ENCODE measurements at places on chromosomes 2 and 18. TPM values are rescaled to one million over a fixed set of nuclear protein-coding genes. Genes with fewer than 3 reads are reported as not detected.

DNA sequence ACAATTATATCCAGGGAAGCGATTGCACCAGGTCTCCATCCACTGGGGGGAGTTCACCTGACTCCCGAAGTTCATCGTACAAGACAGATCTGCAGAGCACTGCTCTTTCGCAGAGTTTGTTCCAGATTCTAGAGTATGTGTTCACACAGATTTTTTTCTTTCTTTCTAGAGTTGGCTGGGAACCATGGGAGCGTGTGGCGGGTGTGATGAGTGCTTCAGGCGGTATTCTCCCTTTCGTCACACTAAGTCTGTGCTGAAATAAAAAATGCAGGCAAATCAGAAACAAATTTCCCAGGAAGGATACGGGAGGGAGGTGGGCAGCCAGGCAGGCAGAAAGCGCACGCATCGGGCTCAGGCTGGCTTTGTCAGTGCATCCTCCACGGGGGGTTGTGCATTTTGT lies 129.8 kb upstream of the SOX11 start:
- no peak for DNase-seq

- no peak for DNase-seq
Observed at GRCh38 chr18:60021556-60021955, 121.8 kb downstream of the PMAIP1 start.

- DNase-seq = no peak
Observed at GRCh38 chr18:4369705-4370104, 85.4 kb downstream of the DLGAP1 start.

Gene C1QL2
- total RNA-seq = not detected

GRCh38 chr2:174492963-174493431 lies 6.2 kb upstream of the GPR155 start:
- peak; percentile 87 for DNase-seq

Gene MAP2
- total RNA-seq = not detected

- no peak for DNase-seq
Observed at GRCh38 chr2:17164550-17164949, 353.7 kb downstream of the RAD51AP2 start.

GRCh38 chr2:171652416-171652785 lies 34.9 kb upstream of the DYNC1I2 start:
- DNase-seq = no peak

Gene MARCHF7
- 76.6 TPM for total RNA-seq

Gene ALLC
- not detected for total RNA-seq

Gene RAMP1
- total RNA-seq = not detected

GRCh38 chr2:112795774-112796173 lies 11.5 kb upstream of the IL1A start:
- no peak for DNase-seq

DNA sequence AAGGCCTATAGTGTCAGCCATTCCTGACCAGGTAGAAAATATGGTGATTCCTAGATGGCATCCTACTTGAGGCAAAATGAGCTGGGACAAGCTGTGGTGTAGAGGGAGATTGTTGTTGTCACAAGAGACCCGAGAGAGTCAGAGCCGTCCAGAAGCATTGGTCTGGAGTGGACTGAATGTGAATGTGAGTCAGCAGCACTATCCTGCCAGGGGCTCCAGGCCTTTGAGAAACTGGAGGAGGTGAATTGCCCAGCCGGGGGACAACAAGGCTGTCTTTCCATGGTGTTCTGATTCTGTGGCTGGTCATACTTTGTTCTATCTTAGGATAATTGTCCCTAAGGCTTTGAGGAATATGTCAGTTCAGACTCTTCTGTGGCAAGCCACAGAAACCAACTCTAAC lies 29.4 kb upstream of the EIF2AK3 start:
- DNase-seq = no peak

DNA sequence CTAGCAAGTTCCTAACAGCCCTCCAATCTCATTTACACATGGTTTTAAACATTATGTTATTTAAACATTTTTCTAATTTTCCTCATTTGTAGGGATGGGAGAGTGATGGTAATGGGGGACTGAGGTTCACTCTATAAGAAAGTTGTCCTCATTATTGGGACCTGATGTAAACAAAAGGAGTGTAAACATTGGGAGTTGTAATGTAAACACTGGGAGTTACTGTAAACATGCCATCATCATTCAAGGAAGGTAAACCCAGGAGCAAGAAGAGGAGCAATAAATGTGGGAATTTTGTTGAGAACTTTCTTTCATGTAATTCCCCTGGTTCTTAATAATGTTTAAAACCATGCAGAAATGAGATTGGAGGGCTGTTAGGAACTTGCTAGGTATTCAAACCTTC lies 17.8 kb downstream of the RFTN2 start:
- no peak for DNase-seq

DNA sequence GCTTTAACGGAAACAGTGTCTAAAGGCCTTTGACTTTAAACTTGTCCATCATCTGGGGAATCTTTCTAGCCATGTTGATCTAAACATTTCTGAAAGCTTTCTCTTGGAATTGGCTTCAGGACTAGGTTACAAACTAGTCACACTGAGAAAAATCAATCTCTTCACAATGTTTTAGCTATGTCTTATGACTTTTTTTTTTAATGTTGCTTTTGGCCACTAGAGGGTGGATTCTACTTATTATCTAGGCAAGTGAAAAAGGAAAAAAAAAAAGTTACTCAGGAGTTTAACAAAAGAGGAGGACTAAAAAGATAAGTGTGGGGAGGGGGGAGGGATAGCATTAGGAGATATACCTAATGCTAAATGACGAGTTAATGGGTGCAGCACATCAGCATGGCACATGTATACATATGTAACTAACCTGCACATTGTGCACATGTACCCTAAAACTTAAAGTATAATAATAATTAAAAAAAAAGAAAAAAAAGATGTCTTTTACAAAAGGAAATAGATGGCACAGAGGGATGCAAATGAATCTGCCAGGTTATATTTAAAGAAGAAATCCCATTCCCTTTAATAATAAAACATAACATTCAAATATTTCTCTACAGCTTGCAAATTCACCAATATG lies 160.4 kb upstream of the PID1 start:
- no peak for DNase-seq

DNA sequence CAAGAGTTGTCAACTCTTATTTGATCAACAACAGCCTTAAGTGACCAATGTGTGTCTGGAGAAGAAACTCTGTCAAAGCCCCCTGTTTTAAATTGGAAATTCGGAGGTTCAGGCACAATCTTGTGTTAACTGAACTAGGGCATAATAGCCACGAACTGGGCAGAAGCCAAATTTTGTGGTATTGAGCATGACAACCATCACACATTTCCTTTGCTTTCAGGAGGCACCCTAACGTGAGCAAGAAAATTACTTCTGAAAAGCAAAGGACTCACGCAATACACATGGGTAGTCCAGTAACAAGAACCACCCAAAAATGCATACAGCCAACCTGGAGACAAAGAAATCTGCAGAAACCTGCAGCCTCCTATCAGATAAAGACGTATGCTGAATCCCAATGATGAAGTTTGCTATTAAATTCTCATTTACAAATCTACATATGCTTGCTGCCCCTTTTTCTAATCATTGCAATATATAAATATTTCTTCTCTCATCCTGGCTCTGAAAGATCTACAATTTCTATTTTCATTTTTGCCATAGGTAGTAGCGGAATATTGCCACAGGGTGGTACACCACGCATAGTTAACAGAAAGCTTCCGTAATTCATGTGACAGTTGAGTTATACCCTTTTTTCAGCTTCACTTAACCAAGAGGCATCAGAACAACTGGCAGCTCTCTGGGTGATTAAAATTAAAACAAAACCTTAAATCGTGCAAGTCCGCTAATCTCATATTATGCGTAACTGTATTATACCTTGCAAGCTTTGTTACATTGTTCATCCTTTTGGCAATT lies 495.8 kb downstream of the NRXN1 start:
- DNase-seq = no peak

- no peak for DNase-seq
Observed at GRCh38 chr2:95061119-95061512, 35.6 kb downstream of the MAL start.

- DNase-seq = no peak
Observed at GRCh38 chr2:221314786-221315185, 257.3 kb downstream of the EPHA4 start.

Gene FAM124B
- not detected for total RNA-seq

DNA sequence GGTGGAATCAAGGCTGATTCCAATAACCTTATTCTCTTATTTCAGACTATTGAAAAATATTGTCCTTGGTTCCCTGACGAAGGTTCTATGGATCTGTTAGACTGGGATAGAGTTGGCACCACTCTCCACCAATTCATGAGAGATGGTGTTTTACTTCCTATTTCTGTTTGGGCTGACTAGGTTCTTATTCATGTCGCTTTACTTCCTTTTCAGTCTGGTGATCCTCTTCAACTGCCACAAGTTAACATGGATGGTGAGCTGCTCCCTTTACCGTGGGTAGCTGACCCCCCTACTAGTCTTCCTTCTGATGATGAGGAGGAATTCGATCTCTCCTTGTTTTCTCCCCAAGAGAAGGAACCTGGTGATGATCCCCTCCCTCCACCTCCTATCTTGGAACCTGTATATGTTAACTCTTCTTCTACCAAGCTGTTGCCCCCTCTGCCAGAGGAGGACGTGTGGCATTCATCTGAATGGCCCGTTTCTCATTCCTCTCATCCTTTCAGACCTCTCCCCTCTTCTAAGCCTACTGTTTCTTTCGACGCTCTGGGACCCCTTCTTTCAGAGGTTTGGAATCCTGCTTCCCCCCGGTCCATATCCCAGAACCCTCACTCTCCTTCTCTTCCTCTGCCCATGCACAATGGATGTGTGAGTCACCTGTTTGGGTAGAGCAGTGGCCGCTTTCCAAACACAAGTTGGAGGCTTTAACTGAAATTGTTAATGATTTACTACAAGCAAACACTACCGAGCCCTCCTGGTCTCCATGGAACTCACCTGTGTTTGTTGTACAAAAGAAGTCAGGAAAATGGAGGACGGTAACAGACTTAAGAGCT lies 13.5 kb upstream of the CNOT11 start:
- DNase-seq = no peak

DNA sequence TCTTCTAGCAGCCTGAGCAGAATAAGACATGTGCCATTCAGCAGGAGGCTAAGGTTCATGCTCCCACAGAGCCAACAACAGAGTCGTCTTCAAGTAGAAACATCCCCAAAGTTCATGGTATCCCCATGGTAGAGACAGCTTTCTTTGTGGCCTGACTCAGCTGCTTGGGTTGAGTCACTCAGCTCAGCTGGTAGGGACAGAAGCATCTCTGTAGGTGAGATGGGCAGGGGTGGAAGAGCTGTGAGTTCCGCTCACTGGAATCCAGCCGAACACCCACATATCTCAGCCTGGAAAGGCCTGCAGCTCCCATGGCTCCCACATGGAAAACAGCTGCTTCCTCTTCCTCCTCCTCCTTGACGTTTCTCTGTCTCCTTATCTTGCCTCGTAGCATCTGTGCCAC lies 792.7 kb downstream of the RNF144A start:
- no peak for DNase-seq

Gene IL1A
- not detected for total RNA-seq

Gene RGPD3
- total RNA-seq = 0.43 TPM

GRCh38 chr18:62500174-62500573 lies 22.7 kb upstream of the ZCCHC2 start:
- DNase-seq = no peak

- DNase-seq = no peak
Observed at GRCh38 chr2:239407112-239407511, 6.3 kb upstream of the HDAC4 start.

DNA sequence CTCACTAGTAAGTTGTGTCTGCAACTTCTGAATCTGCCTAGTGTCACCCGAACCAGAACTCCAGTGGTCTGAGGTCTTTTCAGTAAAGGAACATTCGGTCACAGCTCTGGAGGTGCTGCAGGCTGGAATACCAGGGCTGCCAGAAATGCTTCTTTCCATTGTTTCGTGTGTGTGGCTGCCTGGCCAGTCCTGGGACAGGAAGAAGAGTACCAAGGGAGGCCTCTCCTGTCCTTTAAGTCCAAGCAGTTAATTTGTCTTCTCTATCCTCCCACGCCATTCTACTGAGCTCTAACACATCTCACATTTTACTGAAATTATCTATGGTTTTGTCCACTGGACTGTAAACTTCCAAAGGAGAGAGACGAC lies 196.0 kb downstream of the LNPK start:
- no peak for DNase-seq

DNA sequence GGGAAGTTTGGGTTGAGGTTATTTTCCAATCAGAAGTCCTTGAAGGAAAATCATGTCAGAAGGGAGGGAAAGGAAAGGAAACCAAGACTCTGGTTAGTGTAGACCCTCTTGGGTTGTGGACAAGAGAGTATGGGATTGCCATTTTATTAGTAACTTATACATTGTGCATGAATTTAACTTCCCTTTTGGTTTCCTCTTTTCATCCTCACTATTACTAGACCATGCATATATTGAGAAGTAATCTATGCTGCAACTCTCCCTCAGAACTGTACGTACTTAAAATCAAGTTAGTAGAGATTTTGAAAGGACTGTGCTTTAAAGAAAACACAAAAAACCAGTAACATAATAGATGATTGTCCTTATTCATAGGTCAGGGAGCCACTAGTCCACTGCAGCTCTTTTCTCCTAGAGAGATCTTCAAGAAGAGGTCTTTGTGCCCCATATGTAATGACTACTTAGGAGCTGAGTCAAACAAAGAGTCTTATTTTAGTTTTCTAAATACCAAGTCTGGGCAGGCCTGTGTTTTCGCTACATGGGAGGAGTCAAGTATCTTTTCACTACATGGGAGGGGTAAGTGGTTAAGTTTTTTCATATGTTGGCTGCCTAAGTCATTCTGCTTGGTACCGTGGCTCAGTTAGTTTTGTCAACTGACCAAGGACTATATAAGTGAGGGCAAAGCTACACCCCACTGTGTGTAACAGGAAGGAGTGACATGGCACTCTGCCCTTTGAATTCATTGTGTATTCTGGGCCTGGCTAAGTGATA lies 25.2 kb upstream of the FAM117B start:
- DNase-seq = no peak

DNA sequence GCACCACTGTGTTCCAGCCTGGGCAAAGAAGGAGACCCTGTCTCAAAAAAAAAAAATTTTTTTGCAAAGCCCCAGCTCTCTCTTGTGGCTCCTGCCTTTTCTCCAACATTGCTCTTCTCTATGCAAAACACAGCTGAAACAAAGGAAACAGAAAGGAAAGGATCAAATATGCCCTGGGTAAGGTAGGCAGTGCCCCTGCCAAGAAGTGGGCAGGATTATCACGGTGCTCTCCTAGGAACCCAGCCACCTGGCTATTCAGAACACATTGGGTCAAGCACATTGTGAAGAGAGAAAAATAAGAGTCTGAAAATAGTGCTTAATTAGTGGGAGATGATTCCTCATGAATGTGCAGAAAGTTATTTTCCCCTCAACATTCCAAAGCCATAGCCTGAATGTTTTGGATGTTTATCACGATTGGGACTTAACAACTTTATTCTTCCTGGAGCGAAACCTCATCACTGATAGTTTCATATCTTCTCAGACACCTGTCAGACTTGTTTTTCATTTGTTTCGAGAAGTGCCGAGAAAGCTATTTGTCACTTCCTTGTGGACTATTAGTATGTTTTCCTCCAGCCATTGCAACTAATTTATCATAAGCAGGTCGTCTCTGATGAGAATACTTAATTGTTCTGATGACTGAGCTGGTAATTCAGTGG lies 42.7 kb upstream of the RPL31 start:
- DNase-seq = no peak

Gene EML6
- total RNA-seq = 0.81 TPM

Gene QPCT
- total RNA-seq = 1.00 TPM

- DNase-seq = no peak
Observed at GRCh38 chr2:218999021-218999880, 6.0 kb upstream of the CRYBA2 start.
